Ovary (tissue), 10 donors: ENCODE measurements at places on chromosomes 5 and 9.
A peak's percentile ranks its signal among the peaks of the same experiment; 100 is the strongest.

- peak; percentile 91 for DNase-seq
Measured at GRCh38 chr9:134366223-134367031, 40.2 kb downstream of the RXRA start.

DNA sequence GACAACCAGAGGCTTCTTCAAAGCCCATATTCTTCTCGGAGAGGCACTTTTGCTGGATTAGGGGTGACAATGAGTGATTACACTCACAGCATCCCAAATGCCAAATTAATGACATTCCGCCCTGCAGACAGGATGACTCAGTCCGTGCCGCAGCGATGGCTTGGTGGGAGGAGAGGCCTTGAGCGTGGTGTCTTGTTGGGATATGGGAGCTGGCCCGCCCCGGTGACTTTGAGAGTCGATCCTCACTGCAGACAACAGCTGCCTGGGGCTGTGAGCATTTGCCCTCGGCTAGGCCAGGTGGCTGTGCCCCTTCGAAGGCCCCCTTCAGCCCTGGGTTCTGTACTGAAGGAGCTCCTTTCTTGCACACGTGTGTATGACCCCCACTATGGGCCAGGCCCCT is 29.8 kb downstream of the OLFM1 start:
- no peak for DNase-seq

DNA sequence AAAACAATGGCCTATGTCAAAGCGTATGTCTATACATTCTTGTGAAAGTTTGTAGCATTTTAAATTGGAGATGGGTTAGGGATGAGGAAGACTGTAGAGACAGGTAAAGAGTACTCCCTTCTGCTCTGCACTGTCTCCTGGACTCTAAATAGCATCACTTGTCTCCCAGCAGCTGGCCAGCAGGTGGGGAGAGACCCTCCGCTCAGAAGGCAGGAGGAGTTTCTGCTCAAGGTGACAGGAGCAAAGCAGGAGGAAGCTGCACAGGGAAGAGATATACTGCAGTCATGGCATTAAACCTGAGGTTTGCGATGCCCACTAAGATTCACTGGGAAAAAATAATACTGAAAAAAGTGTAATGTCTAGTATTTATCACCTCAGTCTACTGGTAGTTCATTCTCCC is 10.7 kb upstream of the ASTN2 start:
- no peak for DNase-seq

GRCh38 chr9:100575765-100576386 is 2.0 kb upstream of the CAVIN4 start:
- DNase-seq: no peak

- DNase-seq: no peak
Measured at GRCh38 chr5:155460501-155460931, 447.0 kb downstream of the KIF4B start.

DNA sequence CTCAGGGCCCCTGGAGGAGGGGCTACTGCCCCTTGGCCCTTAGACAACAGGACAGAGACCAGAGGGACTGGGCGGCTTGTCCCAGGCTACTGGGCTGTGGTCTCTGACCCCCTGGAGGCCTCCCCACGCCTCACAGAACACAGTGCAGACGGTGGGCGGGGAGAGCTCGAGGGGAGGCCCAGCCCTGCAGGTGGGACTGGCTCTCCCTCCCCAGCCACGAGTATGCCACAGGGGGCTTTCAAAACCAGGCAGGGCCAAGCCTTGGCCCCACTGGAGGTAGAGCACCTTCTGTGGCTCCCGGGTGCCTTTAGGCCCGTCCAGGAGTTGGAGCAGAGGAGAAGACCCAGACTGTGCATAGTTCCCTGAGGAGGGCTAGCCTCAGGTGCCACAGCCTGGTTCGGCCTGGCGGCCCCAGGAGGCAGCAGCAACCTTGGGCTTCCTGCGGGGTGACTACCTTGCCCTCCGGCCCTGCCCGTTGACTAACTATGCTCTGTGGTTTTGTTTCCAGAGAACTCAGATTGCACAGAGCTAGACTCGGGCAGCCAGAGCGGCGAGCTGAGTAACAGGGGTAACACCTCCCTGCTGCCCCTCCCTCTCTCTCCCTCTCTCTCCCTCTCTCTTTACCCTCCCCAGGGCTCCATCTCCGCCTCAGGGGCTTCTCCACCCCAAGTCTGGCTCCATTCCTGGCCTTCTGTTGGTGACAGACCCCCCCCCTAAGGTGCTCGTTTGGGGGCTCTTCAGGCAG is 15.5 kb downstream of the CARD19 start:
- DNase-seq: peak; percentile 5

- DNase-seq: no peak
Measured at GRCh38 chr9:35518981-35519679, 29.2 kb downstream of the RUSC2 start.

- DNase-seq: no peak
Measured at GRCh38 chr9:111035543-111036428, 2.5 kb downstream of the LPAR1 start.

- no peak for DNase-seq
Measured at GRCh38 chr5:125756456-125756855, 666.8 kb upstream of the GRAMD2B start.

- DNase-seq: no peak
Measured at GRCh38 chr5:97355775-97356174, 172.7 kb upstream of the RIOK2 start.

- no peak for DNase-seq
Measured at GRCh38 chr9:77533671-77534070, 114.5 kb downstream of the GNA14 start.

GRCh38 chr9:15576350-15577050 is 23.7 kb downstream of the CCDC171 start:
- no peak for DNase-seq
